ENCODE measurements at places on chromosomes 11 and 22. TPM values are rescaled to one million over a fixed set of nuclear protein-coding genes. Genes with fewer than 3 reads are reported as not detected.

DNA sequence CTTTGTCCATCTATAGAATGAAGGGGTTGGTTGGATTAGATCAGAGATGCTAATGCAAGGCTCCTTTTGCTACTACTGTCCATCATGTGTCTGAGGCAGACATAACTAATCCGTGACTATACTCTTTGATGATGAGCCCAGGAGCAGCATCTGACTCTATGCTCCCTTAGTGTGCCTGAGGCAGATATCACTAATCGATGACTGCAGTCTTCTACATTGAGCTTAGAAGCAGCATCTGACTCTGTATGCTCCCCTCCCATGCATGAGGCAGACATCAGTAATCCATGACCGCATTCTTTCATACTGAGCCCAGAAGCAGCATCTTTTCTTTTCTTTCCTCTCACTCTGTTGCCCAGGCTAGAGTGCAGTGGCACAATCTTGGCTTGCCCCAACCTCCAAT, 4.2 kb downstream of the TCN2 start:
- no peak for DNase-seq

DNA sequence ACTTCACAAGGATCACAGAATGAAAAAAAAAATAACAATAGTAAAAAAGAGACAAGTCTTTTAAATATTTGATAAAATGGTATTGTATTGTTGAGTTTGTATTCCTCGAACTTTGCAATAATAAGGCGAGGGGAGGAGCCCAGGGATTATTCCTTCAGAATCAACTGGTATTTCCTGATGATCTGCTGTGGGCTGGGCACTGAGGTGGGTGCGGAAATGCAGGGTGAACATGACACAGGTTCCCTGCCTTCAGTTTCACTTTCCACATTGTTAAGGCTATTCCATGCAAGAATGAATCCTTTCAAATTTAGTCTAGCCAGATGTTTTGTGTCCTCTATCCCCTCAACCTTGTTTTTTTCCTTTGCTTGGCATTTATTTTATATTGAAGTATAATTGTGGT, 2.1 kb upstream of the EIF3M start:
- DNase-seq, result no peak

The KREMEN1 gene
- polyA plus RNA-seq, result 0.58 TPM

DNA sequence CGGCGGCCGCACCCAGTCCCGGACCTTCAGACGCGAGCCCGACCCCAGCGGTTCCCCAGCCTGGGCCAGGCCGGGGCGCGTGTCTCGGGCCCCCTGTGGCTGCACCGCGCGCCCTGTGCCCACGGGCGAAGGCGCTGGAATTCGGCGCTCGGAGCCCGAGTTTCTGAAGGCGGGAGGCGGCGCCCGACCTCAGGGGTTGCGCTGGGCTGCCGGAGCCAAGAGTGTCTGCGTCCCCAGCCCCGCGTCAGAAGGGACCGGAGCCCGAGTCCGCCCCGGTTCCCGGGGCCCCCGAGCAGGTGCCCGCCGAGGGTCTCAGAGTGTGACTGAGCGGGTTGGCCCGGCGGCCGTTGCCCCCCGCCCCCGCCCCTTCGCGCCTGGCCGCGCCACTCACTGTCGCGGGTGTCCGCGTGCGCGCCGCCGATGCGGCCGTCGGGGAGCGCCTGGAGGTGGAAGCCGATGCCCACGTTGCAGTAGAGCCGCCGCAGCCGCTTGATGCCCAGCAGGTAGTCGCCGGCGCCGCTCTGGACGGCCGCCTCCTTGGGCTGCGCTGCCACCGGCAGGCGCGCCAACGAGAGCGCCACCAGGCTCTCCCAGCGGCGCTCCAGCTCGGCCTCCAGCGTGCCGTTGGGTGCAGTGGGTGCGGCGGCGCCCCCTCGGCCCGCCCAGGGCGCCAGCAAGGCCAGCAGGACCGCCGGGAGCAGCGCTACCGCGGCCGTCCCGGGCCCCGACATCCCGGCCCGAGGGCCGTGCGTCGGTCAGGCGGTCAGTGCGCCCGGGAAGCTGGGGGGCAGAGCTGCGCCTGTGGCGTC, 583 bp downstream of the FGF4 start:
- no peak for DNase-seq

DNA sequence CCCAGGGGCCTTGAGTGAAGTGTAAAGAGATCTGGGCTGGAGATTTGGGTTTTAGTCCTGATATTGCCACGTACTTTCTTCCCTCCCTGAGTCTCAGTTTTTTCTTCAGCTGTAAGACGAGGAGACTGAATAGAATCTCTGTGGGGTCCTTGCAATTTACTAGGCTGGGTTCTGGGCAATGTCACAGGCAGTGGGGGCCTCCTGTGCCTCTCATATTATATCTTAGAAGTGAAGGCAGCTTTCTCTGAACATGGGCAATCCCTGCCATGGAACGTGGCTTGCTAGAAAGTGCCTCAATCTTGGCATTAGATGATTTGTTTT, 62.0 kb upstream of the PTPRJ start:
- no peak for DNase-seq

DNA sequence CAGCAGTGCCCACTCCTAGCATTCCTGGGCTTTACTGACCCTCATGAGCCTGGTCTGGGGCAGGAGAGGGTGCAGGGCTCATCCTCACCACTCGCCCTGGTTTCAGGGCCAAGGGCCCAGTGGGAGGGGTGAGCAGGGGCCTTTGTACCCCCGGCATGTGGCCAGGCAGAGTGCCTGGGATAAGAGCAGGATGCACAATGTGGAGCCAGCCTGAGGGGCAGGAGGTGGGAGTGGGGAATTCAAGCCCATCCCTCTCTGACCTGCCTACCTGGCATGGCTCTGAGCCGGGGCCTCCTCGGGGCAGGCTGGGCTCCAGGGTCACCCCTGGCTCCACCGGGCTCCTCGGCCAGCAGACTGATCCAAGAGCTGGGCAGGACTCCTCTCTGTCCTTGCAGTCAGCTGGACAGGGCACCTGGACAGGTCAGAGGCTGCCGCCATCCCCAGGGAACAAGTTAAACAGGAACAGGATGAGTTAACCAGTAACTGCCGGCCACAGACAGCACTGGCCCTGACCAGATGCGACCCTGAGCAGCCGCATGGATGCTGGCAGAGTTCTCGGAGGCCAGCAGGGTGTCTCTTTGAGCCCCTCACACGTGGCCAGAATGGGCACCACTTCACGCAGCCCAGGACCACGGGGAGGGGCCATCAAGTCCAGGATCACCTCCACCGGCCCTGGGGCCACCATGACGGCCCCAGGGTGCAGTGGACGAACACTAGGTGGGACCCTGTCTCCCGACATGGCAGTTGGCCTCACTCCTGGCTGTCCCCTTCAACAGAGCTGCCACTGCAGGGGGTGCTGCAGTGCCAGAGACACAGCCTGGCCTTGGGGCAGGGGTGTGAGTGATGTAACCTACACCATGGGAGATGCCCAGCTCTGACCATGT, 5.0 kb downstream of the SIGIRR start:
- DNase-seq, result no peak

- no peak for DNase-seq
Measured at GRCh38 chr22:47795477-47796127, 1033.2 kb downstream of the TBC1D22A start.

GRCh38 chr11:5847711-5848110, 6.0 kb upstream of the OR52E6 start:
- DNase-seq, result no peak

GRCh38 chr11:34411791-34412190, 26.9 kb upstream of the CAT start:
- DNase-seq, result no peak

The CD3D gene
- polyA plus RNA-seq, result not detected

- DNase-seq, result no peak
Measured at GRCh38 chr22:49425356-49425755, 402.3 kb downstream of the BRD1 start.

DNA sequence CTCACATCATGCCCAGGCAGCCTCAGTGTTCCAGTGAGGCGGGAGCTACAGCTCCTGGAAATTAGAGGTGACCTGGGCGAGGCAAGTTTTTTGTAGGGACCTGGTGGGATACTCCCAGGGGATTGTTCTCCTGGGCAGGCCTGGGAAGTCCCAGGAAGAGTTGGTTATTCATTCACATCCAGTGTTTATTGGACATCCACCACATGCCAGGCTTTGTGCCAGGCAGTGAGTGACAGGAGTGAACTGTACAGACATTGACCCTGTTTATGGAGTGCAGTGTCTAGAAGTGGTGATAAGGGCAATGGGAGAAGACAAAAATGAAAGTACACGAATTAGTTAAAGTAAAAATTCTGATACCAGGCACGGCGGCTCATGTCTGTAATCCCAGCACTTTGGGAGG, 29.4 kb downstream of the YWHAH start:
- no peak for DNase-seq

DNA sequence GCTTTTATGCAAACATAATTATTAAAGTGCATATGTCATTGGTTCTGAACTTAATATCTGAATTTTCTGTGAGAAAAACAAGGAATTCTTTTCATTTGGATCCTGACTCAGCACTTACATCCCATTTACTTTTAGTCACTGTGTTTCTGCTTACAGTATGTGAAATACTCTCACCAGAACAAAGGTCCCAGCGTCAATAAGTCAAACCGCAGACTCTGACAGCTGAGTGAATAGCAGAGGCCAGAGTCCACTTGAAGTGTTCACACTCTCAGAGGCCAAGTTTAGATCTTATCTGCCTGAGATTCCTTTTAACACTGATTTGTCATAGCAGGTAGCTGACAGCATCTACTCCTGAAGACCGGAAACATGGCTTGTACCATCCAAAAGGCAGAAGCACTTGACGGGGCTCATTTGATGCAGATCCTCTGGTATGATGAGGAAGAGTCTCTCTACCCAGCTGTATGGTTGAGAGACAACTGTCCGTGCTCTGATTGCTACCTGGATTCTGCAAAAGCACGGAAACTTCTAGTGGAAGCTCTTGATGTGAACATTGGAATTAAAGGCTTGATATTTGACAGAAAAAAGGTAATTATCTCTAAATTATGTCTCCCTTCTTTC, 14.6 kb downstream of the BBOX1 start:
- no peak for DNase-seq

Measured in endothelial cell of umbilical vein (primary cell).